H7 (cell line): ENCODE measurements at places on chromosomes 4 and X. TPM values are rescaled to one million over a fixed set of nuclear protein-coding genes. Genes with fewer than 3 reads are reported as not detected.

The ART3 gene
- 0.42 TPM in 1 of 2 replicates, not detected in the other for total RNA-seq

The BEND4 gene
- total RNA-seq, result 5.2 and 8.8 TPM in 2 replicates

The CT45A10 gene
- total RNA-seq, result 0.55 and 3.6 TPM in 2 replicates

DNA sequence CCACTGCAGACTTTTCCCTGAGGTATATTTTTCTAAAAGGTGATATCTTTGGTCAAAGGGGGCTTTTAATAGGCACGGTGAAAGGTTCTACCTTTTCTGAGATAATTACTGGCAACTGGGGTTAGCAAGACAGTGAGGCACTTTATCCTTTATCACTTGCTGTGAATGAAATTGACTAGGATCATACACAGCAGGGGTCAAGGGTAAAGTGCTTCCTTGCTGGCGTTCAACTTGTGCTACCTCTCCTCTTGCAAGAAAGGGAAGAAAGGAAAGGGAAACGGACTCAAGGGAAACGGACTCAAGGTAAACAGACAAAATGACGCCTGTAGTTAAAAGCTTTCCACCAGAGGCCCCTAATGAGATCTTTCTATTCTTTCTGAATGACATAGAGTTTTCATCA lies 78.6 kb upstream of the RAPGEF2 start:
- DNase-seq, result peak; percentile 33

DNA sequence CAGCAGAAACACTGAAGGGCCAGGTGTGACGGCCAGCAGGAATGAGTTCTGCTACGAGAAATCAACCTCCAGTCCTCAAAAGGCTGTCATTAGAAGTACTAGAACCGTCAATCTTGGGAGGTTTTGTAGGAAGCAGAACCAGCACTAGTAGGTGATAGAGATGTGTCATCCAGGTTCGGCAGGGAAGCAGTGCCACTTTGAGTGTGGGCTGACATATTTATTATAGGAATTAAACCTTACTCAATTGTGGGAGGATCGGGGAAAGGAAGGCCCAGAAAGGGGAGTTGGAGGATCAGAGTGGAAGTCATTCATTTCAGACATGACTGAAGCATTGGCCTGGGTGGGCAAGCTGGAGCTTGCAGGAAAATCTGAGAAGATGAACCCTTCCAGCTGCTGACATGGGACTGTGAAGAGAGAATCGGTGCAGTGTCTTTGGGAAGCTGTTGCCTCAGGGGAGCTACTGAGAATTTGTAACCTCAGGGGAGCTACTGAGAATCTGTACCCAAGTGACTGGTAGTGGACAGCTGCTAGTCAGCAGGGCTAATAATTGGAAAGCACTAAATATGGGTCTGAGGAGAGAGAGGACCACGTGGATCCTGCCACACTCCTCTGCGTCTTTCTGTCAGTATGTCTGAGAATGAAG lies 177.4 kb downstream of the SPRY1 start:
- no peak for DNase-seq
